ENCODE measurements at places on chromosomes 11 and 22.
A peak's percentile ranks its signal among the peaks of the same experiment; 100 is the strongest.

DNA sequence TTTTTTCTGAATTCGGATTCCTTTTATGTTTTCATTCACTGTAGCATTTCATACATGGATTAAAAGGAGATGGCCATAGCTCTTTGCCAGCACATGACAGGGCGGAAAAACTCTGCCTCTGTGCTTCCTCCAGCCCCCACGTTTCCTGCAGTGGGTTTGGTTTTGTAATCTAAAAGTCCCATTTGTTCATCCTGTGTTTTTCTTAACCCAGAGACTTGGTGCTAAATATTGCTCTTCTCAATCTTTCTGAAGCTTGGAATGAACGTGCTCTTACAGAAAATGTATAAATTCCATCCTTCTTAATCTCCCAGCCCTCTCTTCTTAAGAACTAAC is 89.9 kb downstream of the PPP6R3 start:
- DNase-seq: no peak

- no peak for DNase-seq
These were observed 20.0 kb upstream of the NDUFC2 start for GRCh38 chr11:78099666-78100065.

- no peak for DNase-seq
These were observed 626.3 kb downstream of the TBC1D22A start for GRCh38 chr22:47388778-47389177.

GRCh38 chr11:80970037-80970436 is 1529.2 kb upstream of the TENM4 start:
- no peak for DNase-seq

- no peak for DNase-seq
These were observed 3.8 kb downstream of the MUC5AC start for GRCh38 chr11:1161410-1162137.

GRCh38 chr11:955154-956063 is 29.7 kb downstream of the AP2A2 start:
- peak; percentile 3 for DNase-seq

- DNase-seq: no peak
These were observed 2.1 kb upstream of the BARX2 start for GRCh38 chr11:129373489-129373953.

- peak; percentile 15 for DNase-seq
These were observed 139.0 kb downstream of the ETS1 start for GRCh38 chr11:128448200-128448886.

DNA sequence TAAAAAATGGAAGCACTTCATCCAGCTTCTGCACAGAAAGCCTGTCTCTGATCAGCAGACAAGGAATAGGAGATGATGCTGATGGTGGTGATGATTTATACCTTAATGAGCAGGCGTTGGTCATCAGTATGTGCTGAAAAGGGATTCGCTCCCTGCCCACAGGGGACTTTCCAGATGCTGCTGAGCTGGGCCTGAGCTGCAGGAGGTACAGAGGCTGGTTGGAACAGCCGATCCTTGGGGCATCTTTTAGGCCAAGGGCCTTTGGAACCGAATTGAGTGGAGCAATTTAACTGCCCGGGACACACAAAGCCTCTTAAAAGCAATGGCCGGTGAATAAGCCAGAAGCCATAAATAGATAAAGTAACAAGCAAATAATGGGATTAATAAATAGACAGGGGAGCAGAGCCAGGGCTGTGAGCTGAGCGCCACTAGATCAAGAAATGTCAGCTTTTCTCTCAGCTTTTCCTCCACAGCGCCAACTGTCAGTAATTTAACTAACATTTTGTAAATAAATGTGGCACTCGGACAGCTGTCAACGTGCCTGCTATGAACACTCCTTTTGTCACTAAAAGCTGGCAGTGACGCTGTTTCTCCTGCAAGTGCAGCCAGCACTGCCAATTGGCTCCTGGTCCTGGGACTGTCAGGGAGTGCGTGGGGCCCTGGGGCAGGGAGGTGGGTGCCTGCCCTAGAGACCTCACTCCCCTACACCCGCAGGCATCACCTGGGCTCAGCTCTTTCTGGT is 562.3 kb downstream of the NTM start:
- no peak for DNase-seq

DNA sequence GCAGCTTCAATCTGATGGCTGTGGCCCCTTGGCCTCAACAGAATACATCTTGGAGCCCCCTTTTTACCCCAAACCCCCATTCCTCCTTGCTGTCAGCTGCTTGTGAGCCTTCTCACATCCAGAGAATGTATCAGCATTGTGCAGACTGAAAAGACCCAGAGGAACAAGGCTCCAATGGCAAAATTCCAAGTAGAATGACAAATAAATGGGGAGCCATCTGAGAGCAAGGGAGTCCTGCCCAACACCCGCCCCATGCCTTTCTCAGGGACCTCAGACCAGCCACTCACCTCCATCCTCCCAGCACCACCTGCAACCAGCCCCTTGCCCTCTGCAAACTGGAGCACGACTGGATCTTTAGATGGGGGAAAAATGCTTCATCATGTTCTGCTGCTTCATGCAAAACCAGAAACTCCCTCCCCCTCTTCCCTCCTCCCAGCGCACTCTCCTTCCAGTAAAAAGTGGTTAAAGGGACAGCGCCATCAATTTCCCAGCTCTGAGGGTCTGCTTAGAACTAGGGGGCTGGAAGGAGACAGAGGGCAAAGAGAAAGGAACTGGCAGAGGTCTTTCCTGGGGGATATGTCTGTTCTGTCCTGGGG is 2.2 kb upstream of the NEFH start:
- DNase-seq: peak; percentile 45

GRCh38 chr11:61645179-61645868 is 34.9 kb upstream of the DAGLA start:
- peak; percentile 86 for DNase-seq

DNA sequence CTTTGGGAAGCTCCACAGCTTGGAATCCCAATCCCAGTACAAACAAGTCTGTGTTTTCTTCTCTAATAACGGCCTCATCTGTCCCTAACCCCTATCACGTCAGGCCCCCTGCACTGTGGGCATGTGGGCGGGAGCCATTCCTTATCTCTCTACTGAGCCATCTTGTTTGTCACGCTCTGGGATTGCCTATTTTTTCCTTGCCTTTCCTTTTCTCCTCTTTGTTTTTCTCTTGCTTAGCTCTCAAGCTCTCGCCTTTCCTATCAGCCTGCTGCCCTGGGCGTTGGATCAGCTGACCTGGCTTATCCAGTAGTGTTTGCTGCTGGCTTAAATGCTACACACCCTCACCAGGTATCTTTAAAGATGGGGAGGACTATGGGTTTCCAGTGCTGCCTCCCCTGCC is 35.8 kb downstream of the ARHGAP1 start:
- DNase-seq: no peak

DNA sequence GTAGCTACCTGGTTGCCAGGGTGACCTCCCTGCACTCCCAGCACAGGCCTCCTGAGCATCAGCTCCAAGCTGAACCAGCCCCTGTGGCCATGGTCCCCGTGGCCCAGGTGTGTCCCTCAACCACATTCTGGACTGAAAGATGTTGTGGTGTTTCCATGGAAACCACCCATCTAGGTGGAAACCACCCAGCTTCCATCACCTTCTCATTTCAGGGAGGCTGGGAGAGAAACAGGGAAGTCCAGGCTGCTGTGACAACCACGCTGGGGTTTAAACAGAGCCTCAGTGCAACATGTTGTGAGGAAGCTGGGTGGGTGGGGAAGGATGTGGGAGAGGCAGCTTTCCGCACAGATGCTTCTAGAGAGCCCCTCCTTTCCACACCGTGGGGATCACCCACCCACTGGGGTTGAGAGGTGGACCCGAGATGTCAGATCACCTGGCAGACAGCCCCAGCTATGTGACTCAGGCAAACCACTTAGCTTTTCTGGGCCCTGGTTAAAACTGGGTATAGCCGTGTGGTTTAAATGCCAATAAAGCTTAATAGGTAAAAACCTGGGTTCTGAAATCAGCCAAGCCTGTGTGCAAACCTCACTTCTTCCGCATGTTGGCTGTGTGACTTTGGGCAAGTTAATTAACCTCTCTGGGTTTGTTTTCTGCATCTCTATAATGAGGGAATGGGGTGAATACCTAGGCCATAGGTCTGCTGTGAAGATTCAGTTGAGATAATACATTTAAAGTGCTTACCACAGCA is 46.4 kb downstream of the CD82 start:
- DNase-seq: no peak

DNA sequence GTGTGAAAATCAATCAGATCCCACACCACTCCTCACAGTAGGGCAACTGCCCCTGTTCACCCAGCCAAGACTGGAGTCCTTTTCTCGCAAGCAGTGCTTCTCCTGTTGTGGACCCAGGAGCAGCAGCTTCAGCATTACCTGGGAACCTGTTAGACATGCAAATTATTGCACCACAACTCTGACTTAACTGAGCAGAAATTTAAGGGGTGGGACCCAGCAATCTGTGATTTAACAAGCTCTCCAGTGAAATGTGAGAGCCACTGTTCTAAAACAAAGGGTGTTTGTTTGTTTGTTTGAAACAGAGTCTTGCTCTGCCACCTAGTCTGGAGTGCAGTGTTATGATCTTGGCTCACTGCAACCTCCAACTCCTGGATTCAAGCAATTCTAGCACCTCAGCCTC is 591.4 kb downstream of the SOX6 start:
- DNase-seq: no peak

GRCh38 chr11:22521226-22521625 is 104.4 kb downstream of the FANCF start:
- no peak for DNase-seq

GRCh38 chr11:44104481-44105294 is 9.2 kb downstream of the EXT2 start:
- DNase-seq: no peak

GRCh38 chr22:31449506-31449905 is 40.1 kb downstream of the EIF4ENIF1 start:
- no peak for DNase-seq

- DNase-seq: no peak
These were observed 6.9 kb downstream of the MCAT start for GRCh38 chr22:43136255-43136654.

DNA sequence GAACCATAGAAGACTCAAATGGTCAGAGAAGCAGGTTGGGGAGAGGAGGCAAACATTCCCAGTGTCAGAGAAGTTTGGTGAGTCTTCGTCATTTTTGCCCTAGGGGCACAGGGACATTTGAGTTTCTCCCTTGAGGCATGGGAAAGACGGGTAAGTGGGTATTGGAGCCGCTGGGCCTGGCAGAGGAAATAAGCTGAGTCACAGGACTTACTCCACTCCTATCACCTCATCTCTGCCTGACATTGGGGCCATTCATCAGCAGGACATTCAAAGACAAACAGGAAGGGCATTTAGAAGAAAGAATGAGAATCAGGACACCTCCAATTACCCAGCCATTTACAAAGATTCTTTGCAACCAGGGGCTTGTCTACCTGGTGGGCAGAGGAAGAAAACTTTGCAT is 100.7 kb upstream of the SEZ6L start:
- DNase-seq: no peak

GRCh38 chr11:1482581-1483444 is 3.8 kb downstream of the MOB2 start:
- no peak for DNase-seq

DNA sequence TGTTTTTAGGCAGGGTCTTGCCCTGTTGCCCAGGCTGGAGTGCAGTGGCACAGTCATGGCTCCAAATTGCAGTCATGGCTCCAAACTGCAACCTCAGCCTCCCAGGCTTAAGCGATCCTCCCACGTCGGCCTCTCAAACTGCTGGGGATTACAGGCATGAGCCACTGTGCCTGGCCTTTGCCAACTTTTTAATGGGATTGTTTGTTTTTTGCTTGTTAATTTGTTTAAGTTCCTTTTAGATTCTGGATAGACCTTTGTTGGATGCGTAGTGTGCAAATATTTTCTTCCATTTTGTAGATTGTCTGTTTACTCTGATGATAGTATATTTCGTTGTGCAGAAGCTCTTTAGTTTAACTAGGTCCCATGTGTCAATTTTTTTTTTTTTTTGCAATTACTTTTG is 10.0 kb upstream of the SCGB1D1 start:
- no peak for DNase-seq

- DNase-seq: no peak
These were observed 190.0 kb downstream of the GRIA4 start for GRCh38 chr11:105799728-105800462.

DNA sequence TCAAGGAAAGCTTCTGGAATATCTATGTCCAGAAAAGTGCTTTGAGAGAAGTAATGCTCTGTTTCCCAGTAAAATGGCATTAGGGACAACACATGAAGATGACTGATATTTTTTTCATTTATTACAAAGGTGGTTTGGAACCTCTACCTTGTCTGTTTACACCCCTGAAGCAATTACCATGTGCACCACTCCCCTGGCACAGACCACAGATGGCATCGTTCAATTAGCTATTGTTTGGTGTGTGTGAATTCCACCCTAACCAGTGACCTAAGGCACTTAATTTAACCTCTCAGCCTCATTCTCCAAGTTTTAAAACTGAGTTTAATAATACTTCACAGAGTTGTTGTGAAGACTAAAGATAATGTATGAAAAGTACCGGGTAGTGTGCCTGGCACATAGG is 127.6 kb upstream of the BMAL1 start:
- DNase-seq: no peak

DNA sequence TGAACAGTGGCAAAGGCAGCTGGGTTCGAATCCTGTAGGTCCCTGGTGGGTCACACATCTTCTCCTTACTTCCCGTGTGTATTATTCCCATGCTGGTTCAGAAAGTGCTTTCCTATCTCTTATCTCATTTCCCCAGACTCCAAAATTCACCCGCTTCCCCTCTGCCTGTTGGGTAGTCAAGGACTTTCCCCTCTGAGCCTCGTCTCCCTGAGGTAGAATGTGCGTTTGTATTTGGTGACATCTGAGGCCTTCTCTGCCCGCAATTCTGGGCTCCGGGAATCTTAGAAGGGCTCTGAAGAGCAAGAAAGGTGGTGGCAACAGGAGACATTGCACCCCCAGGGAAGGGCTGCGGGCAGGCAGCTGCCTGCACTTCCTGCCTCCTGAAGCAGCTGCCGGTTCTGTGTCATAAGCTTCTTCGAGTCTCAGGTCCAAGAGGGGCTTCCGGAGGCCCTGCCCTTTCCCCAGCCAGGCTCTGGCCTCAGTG is 5.9 kb downstream of the LRRC32 start:
- no peak for DNase-seq

GRCh38 chr11:109956124-109956793 is 136.9 kb upstream of the ZC3H12C start:
- DNase-seq: peak; percentile 12

DNA sequence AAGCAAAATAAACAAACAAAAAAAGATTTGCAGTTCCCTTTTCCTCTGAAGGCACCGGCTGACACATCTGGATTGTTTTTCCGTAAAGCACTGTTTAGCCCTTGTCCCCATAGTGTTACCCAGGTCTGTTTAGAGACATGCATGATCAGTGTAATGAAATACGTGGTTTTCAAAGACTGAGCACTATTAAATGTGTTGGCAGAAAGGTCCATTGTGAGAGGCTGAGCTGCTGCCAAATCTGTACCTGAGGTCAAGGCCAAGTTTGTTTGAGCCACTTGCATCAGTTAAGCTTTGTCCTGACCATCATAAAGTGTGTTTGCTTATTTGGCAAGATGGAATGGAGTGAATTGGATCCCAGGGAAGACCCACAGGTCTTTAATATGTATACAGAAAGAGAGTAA is 26.3 kb downstream of the CTR9 start:
- DNase-seq: no peak
